ENCODE measurements at places on chromosomes 3 and 15.

DNA sequence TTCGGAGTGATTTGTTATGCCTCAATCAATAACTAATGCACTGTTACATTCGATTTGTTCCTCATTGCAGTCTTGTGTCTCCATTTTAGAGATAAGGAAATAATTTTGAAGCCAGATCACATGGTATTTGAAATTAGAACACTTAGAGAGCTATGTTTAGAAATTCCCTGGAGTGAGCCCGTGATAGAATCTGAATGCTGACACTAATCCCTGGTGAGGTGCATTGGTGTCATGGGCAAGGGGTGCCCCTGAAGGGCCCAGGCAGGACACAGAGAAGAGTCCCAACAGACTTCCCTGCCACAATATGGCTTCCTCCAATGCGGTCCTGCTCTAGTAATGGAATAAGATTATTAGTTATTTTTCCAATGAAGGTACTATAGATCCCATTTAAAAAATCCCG lies 223.0 kb downstream of the NR2F2 start:
- no peak for DNase-seq

DNA sequence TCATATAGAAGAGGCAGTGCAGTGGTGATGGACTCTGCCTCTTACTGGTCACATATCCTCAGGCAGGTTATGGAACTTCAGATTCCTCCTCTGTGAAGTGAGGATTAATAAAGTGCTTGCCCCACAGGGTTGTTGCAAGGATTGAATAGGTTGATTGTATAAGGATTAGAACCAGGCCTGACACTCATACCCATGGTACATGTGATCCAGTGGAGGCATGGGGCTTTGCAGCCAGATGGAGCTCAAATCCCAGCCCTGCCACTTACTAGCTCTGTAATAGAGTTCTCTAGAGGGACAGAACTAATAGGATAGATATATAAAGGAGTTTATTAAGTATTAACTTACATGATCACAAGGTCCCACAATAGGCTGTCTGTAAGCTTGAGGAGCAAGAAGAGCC lies 184.6 kb upstream of the EIF1B start:
- no peak for DNase-seq

DNA sequence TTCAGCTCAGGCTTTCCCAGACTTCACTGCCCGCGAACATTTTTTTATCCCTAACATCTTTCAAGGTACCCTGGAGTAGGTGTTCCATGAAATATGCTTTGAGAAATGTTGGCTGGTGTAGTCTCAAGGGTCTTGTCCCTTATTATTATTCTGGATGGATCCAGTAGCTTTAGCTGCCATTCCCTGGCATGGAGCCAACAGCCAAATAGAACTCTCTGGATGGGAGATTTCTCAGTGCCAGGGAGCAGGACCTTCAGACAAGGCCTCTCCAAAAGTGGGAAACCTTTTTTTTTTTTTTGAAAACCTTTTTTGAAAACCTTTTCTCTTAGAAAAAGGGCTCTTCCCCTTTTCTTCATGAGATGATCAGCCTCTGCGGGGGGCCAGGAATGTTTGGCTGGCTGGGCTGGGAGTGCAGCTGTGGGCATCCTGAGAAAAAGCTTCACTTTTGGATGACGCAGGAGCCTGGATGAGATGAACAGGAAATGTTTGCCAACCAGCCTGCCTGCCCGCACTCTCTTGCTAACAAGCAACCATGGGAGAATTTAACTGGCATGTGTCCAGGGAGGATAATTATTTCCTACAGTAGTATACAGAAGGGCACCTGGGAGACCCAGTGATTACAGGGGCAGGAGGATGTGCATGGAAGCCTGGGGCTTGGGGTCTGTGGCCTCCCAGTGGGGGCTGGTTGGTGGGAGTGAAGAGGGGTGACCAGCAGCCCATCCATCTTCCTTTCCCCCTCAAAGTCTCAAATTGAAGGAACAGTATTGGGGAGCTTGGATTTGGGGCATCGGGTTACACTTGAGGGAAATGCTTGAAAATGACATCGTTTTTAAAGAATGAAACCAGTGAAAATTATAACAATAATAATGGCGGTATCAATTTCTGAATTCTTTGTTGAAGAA lies 109.1 kb upstream of the LRIG1 start:
- no peak for DNase-seq

GRCh38 chr15:26759986-26760385 lies 12.9 kb downstream of the GABRB3 start:
- DNase-seq, result no peak

DNA sequence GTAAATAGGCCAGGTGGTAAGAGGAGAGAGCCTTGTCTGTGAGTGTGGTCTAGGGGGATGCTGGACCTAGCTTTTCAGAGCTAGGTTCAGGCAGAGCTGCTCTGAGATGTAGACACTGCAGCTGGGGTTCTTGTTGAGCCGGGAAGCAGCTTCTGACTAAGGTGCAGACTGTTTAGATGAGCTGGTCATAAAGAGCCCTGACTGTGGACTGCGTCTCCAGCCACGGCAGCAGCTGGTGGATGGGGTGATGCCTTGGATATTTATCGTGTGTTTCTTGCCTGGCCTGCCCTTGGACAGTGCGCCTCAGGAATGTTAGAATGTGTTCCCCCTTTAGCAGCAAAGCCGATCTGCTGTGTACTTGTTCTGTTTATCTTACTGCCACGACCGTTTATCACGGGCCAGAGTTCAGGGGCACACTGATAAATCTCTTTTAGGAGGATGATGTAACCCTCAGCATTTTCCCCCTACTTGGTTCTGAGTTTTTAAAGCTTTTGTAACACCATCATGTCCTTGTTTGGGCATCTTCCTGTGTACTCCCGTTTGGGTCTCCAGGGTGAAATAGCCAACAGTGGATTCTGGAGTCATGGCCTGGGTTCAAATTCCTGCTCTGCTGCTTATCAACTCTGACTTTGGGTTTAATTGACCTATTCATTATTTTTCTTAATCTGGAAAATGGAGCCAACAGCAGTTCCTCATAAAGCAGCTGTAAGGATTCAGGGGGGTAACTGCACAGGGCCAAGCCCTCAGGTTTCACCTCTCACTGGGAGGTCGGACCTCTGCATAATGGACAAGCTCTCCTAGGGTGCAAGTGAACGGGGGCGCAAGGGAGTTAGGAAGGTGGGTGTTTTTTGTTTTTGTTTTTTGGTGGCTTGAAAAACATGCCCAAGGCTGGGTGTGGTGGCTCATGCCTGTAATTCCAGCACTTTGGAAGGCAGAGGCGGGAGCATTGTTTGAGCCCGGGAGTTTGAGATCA lies 51.4 kb downstream of the FLNB start:
- no peak for DNase-seq

- DNase-seq, result no peak
These were observed 335.6 kb downstream of the NLGN1 start for GRCh38 chr3:173733029-173733652.

- no peak for DNase-seq
These were observed 232.0 kb upstream of the IGF1R start for GRCh38 chr15:98416222-98416855.

DNA sequence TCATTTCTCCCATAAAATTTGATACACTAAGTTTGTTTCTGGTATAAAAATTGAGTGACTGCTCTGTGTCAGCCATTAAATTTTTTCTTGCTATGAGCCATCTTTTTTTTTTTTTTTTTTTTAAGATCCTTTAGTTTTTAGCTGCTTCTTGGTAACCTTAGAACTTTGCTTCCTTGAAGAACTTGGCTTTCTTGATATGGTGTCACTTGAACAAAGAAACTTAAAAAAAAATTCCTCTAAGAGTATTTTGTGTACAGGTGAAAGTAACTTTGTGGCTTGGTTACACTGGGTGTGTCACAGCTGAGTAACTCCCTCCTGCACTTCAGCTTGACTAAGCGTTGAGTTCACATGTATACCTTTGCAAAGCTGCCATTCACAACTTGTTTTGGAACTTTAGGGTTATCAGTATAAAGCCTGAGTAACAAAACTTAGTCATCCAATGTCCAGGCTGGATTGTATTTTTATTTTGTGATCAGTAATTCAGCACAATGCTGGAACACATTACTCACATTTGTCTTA lies 6.5 kb downstream of the CHD2 start:
- DNase-seq, result no peak

DNA sequence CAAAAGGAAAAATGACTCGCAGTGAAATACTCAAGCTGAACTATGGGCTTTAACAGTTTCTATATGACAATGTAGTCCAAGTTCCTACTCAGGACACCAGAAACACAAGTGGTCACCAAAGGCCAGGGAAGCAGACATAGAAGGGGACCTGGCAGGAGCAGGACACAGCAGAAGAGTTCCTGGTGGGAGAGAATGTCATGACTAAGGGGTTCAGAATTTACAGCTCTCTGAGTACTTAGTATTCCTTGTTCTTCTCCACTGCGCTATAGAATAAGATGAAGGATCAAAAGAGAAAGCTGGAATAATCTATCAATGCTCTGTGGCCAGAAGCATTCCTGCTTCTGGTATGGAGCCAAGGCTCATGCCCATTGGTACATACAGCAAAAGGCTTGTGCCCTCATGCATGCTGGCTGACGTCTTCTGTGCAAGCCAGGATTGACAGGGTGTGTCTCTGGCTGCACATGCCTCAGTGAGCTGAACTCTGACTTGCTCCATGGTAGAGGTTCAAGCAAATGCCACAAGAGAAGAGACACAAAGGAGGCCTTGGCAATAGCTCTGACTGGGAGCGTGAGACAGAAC lies 128.7 kb upstream of the SLC2A2 start:
- DNase-seq, result no peak

DNA sequence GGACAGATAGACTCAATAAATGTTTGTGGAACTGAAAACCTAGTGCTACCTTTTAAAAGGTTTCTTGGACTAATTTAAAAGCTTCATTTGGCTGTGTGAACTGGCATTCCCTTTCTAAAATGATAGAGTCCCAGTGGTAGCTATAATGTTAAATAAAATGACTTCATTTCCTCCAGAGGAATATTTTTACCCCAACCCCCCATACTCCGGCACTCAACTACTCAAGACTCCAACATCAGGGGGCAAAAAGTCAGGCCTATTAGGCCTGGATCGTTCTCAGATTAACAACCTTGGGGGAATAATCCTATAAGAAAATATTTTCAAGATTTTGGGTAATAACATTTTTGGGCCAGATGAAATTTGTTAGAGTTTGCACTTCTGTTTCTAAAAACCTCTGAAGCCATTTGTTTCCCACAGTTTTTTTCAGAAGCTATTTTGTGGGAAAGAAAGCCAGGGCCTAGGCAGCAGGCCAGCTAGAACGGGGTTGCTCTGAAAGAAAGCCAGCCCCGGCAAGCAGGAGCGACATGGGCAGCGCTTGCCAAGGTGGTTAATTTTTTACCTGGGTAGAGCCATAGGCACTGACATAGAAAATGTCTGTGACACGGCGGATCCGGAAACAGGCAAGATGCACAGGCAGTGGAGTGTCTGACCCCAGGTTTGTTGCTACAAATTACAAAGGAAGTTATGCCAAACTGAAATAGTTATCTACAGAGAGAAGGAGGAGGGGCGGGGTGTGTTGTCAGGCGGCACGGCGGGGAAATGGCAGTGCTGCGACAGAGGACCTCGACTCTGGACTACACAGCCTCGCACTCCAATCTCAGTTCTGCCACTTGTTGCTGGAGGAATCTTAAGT lies 84.6 kb downstream of the MAGI1 start:
- no peak for DNase-seq

DNA sequence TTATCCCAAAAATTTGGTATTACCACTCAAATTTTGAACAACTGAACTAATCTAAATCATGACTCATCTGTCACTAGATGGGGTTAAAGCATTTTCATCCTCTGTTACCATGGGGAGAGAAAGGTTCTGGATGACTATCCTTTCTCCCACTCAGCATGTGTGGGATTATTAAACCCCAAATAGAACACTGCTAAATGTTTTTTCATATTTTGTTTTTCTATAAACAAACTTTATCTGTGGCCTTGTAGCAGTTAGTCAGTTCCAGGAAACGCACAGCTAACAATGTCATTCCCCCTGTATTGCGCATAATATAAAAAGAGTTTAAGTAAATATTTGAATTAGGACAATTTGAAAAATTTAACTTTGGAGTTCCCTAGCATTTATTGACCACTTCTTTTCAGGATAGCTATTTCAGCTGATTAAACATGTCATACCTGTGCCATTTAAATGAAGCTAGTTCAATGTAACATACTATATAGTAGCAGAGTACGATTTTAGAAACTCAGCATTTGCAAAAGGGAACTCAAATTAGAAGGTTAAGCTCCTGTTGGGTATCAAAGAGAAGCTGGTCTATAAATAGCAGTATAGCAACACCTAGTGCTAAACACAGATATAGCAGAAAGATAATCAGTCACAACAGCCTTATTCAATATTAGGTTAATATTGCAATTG lies 9.2 kb upstream of the TMEM212 start:
- DNase-seq, result no peak

GRCh38 chr3:127584734-127585133 lies 5.8 kb downstream of the TPRA1 start:
- DNase-seq, result no peak

- DNase-seq, result no peak
These were observed 276.7 kb downstream of the ROBO1 start for GRCh38 chr3:79491029-79491641.

GRCh38 chr15:68795298-68795848 lies 25.3 kb downstream of the ANP32A start:
- no peak for DNase-seq

- DNase-seq, result no peak
These were observed 414.2 kb downstream of the PDCD6IP start for GRCh38 chr3:34212656-34213055.

DNA sequence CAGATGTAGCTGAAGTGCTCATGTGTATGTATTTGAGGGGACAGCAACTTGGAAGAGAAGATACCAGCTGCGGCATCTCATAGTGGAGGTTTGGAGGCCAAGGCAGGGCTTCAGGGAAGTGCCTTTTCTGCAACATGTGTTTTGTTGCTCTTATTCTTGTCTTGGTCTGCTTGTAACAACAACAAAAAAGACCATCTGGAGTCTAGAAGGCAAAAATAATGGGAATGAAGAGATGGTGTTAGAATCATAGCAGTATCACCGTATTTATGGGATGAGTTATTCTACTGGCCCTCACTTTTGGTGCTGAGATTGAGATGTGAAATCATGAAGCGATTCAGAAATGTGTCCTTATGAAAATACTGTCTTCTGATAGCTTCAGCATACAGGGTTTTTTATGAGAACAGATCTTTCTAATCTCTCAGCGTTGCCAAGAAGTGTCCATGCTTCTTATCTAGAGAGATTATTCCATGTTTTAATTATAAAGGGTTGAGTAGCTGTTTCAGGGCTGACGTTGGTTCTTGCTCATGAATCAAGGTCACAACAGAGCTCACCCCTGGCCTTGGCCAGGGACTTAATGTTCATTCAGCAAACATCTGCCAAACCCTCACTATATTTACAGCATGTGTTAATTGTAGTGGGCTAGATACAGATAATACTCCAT lies 58.0 kb downstream of the ITPR1 start:
- DNase-seq, result no peak

- no peak for DNase-seq
These were observed 528.1 kb upstream of the MCTP2 start for GRCh38 chr15:93703092-93703739.

DNA sequence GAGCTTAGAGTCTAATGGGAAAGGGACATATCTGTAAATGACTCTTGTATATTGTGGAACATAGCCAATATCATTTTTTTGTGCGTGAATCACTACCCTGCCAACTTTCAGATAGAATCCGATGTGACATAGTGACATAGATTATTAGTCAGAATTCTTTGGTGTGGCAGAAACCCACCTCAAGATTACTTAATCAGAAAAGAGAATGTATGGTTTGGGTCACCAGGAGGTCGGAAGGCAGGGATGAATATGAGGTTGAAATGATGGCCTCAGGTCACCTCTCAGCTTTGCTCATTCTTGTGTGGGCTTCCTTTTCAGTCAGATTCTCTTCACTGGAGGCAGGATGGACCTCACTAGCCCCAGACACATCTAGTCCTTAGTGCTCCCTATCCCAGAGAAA lies 41.4 kb downstream of the SNAPC5 start:
- no peak for DNase-seq

All from NCI-H460 (cell line).